CD4-positive, alpha-beta T cell treated with Interleukin-17A for 4 hours (primary cell): ENCODE measurements at places on chromosomes 7 and 10.

- DNase-seq: no peak
Measured at GRCh38 chr7:112122144-112122543, 84.1 kb downstream of the DOCK4 start.

DNA sequence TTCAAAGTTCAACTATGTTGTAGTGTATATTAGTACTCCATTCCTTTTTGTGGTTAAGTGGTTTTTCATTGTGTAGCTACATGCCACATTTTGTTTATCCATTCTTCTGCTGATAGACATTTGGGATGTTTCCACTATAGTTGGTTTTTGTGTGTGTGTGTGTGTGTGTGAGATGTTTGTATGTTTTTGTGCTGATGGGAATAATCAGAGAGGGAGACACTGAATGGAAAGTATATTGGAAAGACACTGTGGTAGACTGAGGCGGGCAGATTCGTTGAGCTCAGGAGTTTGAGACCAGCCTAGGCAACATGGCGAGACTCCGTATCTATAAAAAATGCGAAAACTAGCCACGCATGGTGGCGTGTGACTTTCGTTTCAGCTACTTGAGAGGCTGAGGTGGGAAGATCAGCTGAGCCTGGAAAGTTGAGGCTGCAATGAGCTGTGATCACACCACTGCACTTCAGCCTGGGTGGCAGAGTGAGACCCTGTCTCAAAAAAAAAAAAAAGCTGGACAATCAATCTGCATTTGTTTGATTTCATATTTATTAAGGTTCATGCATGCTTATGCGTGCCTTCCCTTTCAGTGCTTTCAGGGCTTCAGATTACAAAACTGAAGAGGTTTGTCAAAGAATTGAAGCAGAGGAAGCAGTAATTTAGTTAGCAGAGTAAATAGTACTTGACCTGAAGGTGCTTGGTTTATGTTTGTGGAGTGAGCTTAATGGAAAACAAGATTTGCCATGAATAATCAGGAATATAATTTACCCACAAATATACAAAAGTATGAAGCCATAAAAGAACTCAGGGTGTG lies 14.7 kb downstream of the SEC24C start:
- no peak for DNase-seq

DNA sequence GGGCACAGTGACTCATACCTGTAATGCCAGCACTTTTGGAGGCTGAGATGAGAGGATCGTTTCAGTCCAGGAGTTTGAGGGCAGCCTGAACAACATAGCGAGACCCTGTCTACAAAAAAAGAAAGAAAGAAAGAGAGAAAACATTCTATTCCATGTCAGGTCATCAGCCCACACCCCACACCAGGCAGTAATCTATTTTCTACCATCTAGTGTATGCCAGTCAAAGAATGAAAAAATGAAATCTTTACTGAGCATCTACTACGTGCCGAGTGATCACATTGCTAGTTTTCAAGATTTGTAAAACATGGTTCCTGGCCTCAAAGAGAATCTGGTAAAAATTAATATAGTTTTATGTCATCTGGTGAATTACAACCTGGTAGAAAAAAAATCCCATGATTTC lies 3.1 kb upstream of the EPHB4 start:
- no peak for DNase-seq

DNA sequence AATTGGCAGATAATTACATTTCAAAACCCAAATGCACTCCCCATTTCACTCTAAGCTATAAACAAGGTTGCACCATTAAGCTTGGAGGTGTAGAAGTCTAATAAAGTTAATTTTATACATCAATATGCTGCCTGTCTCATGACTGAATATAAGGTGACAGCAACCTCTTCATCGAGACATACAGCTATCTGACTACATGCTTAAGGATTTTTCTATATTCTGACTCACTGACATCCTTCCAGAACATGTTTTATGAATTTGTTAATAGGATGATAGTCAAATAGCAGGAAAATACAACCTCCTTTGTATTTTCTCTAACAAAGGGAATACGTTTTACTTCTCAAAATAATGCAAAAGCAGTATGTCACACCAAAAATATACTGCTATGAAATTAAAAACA lies 76.6 kb downstream of the NRBF2 start:
- DNase-seq: no peak

GRCh38 chr10:79321494-79321882 lies 25.8 kb upstream of the PPIF start:
- no peak for DNase-seq

DNA sequence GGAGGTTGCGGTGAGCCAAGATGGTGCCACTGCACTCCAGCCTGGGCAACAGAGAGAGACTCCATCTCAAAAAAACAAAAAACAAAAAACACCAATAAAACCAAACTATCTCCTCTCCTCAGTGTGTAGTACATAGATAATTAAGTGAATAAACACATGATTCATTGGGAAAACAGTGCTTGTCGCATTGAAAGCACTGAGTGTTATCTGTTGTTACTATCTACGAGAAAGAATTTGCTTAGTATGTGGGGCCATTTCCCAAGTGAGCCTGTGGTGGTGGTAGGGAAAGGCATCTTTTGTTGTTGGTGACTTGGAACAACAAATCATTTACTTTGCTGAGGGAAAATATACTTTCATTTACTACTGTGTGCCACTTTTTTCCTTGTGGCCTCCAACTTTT lies 42.6 kb downstream of the RSBN1L start:
- DNase-seq: no peak

- no peak for DNase-seq
Measured at GRCh38 chr7:55308186-55308929, 56.8 kb upstream of the LANCL2 start.

GRCh38 chr7:151684408-151685175 lies 164.9 kb upstream of the RHEB start:
- DNase-seq: no peak

GRCh38 chr7:36945612-36946400 lies 221.5 kb upstream of the AOAH start:
- DNase-seq: no peak
